ENCODE measurements at places on chromosomes 2 and 18.
A peak's percentile ranks its signal among the peaks of the same experiment; 100 is the strongest.

DNA sequence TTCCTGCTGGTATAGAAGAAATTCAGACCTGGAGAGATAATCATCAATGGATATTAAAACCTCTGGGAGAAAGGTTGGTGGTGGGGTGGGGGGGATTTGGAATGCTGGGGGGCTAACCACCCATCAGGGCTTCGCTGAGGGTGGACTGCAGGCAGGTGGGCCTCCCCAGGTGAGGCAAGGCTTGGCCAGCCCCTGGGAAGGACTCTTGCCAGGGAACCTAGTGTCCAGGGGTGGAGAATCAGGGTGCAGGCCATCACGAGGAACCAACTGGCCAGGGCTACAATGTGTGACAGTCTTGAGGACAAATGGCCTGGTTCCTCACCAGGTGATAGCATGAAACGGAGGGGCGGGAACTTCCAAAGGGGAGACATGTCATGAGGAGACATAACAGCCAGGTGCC lies 11.8 kb downstream of the RAB11FIP5 start:
- no peak for DNase-seq

DNA sequence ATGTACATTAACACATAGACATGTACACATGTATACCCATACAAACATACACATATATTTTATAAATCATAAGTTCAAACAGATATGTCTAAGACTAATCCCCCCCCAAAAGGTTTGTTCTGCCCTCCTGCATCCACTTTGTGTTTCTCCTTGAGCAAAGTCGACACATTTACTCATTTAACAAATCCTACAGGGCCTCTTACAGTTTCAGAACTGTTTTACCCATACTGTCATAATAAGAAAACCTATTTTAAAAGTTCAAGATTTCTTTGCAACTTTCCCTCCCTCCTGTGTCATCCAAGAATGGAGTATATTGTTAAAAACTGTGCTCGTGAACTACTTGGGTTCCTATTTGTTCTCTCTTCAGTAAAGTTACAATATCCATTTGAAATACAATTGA lies 166.7 kb downstream of the L3MBTL4 start:
- no peak for DNase-seq

GRCh38 chr18:57624988-57625387 lies 3.4 kb upstream of the NARS1 start:
- DNase-seq = no peak

DNA sequence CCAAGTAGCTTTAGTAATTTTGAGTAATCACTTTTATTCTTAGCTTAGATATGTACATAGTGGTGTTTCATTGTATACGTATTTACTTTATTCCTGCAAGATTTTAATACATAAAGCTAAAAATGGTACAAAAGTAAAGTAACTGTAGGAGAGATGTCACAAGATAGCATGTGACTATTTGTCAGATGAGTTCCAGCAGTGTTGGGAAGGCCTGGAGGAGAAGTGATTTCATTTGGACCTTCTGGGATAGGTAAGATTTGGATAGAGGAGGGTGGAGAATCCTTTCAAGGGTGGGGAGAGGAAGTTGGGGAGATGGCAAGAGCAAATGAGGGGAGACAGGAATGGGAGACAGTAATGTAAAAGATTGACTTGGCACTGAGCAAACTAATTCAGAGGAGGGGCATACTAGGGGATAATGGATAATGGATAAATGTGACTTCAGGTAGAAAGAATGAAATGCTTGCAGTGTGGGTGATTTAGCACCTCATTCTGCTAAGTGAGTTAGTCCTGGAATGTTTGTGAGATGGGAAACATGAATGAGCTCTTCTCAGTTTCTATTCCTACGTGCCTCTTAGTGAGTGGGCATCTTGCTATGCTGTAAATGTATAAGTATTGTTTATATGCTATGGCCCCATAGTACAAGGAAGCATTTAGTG lies 10.5 kb downstream of the WDR43 start:
- DNase-seq = no peak

DNA sequence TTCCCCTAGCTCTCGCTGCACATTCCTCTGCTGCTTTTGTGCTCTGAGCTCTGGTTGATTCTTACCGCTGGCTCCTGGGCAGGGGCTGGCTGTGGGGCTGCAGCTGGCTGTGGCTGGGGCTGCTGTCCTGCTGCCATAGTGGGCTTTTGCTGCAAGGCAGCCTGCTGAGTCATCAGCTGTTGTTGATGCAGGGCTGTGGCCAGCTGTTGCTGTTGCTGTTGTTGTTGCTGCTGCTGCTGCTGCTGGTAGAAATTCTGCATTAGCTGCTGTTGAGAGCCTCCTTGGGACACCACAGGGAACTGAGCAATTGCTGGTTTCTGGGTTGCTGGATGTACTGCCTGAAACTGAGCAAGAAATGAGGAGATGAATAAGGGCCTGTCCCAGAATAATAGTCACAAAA lies 77.2 kb upstream of the NFU1 start:
- no peak for DNase-seq

GRCh38 chr18:61581578-61582201 lies 248.5 kb downstream of the CDH20 start:
- peak; percentile 62 for DNase-seq

DNA sequence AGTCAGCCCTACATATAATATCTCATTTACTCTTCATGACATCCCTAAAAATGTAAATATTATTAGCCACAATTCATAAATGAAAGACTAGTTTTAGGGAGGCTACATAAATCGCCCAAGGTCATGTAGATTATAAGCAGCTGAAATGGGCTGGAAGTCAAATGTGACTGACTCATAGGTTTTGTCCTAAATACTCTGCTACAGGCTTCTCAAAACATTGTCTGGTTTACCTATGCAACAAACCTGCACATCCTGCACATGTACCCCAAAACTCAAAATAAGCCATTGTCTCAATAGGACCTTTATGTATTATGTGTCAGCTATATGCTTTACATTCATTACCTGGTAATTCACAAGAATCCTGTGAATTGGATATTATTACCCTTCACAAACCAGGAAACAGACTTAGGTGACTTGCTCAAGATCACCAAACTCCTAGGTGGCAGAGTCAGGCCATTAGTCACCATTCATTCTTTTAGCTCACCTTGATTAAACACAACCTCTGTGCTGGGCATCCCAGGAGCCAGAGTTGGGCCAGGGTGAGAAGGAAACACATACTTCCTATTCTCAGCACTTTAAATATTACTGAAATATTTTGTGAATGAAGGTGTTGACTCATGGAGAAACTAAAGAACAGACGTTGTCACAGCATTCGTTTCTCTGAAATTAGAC lies 69.4 kb upstream of the CPO start:
- DNase-seq = no peak

- no peak for DNase-seq
Measured at GRCh38 chr2:190820416-190820815, 60.2 kb upstream of the GLS start.

GRCh38 chr18:67608615-67609273 lies 92.2 kb upstream of the DSEL start:
- no peak for DNase-seq

DNA sequence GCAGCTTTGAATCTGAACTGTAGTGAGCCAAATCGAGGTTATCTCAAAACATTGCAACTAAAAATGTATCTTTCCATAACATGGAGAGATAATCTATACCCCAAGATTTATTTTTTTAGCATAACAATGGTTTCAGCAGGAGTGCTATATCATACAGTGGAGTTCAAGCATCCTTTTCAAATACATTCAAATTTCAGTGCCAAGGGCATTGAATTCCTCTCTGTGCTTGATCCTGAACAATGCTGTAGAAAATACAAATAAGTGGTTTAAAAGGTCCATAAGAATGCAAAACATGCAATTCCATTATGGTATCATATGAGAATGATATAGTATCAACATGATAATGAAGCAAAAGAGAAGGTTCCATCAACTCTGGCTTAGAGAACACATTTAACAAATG lies 201.7 kb downstream of the TXNL1 start:
- DNase-seq = no peak

GRCh38 chr18:46601141-46601805 lies 55.7 kb downstream of the LOXHD1 start:
- DNase-seq = no peak

- no peak for DNase-seq
Measured at GRCh38 chr2:59005836-59006615, 764.9 kb upstream of the FANCL start.

- no peak for DNase-seq
Measured at GRCh38 chr2:11097038-11097720, 58.1 kb upstream of the SLC66A3 start.

GRCh38 chr2:59882822-59883221 lies 670.6 kb downstream of the BCL11A start:
- DNase-seq = no peak

DNA sequence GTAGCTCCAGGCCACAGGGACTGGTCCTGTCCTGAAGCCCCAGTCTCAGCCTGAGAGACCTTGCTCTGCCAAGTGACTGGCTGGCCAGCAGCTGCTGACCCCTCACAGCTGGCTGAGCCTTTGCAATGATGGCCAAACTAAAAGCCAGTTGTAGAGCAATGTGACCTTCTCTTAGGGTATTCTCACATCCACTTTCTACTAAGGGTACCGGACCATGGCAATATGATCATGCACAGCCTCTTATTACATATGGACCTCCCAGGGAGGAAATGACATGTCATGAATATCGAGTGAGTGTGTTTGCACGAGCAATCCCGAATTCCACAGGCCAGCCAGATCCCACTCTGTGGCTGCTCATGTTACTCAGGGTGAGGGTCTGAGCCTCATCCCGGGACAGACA lies 213.9 kb downstream of the VAPA start:
- no peak for DNase-seq

DNA sequence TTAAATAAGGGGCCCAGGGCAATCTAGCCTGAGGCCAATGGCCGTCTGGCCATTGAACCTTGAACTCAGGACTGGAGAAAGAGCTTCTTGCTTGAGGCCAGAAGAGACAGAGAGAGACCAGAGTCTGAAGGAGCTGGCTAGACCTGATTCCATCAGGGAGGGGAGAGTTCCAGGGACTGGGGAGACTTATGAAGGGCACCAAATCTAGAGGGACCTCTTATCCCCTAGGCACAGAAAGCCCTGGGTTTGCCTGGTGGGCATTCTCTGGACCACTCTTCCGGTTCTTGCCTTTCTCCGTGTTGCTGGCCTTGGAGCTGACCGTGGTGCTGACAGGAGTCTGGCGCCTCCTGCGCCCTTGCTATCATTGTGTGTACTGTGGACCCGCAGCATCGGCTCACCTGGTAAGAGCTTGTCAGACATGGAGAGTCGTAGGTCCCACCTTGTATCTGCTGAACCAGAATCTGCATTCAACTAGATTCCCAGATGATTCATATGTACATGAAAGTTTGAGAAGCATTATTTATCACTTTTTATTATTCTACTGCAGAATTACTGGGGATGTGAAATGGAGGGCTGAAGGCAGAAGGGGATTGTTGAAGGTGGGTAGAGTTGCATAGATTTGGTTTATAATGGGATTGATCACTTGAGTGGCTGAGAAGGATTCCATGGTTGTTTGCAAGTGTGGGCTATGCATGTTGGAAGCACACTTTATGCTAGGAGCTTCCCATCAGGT lies 4.3 kb upstream of the TRPM8 start:
- peak; percentile 31 for DNase-seq

GRCh38 chr2:133975676-133976428 lies 278.0 kb upstream of the MGAT5 start:
- peak; percentile 45 for DNase-seq

DNA sequence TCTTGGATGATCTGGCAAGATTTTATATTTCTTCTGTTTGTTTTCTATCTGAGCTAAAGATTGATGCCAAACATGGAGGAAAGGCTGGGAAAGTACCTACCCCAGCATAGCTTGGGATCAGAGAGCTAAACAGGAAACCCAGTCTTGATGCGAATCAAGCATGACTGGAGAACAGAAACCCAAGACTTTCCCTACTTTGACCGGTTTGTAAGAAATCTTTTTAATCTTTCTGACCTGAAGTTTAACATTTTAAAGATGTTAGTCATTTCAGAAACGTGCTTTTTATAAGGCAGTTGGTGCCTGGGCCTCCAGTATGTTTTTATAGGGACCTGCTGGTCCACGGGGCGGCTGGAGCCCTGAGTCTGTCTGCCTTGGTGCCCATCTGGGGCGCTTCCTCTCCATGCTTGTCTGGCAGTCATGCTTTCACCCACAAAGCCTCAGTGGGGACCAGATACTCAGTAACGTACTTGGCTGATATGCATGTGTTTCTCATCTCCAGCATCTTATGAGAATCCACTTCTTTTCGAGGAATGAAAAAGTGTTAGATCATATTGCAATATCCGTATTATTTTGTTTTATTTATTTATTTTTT lies 266.5 kb downstream of the PTGR3 start:
- no peak for DNase-seq

DNA sequence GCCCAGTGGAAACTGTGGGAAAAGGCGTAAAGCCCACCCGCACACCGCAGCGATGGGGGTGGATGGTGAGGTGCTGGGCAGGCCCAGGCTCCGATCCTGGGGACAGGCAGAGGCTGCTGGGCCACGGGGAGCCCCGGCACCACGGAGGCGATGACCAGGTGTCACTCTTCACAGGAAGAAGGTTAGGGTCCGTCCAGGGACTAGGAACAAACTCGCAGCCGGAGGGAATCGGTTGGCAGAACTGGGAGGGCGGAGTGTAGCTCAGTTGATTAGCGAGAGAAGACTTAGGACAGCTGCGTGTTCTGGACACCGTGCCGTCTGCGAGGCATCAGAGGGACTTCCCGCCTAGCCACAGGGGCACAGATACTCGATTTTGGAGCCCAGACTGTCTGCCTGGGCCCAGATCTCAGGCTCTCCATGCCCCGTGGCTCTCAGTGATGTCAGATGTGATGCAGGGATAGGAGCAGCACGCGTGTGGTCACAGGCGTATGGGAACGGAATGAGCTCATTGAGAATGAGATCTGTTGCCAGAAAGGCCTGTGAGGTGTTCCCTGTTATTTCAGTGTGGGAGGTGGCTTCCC lies 16.1 kb upstream of the ALLC start:
- DNase-seq = no peak
